ENCODE measurements at places on chromosomes 4 and X. TPM values are rescaled to one million over a fixed set of nuclear protein-coding genes. Genes with fewer than 3 reads are reported as not detected.
A peak's percentile ranks its signal among the peaks of the same experiment; 100 is the strongest.

DNA sequence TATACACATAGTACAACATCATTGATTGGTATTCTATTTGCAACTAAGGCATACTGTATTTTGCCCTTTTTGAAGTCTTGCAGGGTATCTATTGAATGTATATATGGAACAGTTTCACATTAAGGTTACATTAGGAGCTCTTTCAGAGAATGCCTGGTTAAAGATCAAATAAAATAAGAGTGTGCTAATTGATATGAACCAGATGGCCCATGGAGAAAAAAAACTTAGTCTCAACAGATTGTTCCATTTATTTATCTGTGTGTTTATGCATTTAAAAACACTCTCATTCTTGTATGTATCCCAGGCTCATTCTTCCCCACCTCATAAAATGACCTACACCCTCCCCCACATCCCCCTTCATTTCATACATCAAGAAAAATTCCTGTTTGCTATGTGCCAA, 35.2 kb upstream of the GRIA2 start:
- H3K27ac ChIP-seq, result no peak overlapping the region
- H3K4me1 ChIP-seq, result no peaks in the 10 kb centered on the region
- H3K36me3 ChIP-seq, result no peaks in the 10 kb centered on the region
- no peak overlapping the region for H3K4me3 ChIP-seq

Gene SHROOM3
- total RNA-seq, result 1.9 TPM

GRCh38 chr4:145756244-145756643, 76.3 kb downstream of the C4orf51 start:
- no peak for DNase-seq
- H3K27me3 ChIP-seq, result peaks cover 8% of the 10 kb centered on the region
- H3K4me1 ChIP-seq, result no peaks in the 10 kb centered on the region
- no peak overlapping the region for H3K4me3 ChIP-seq
- no peak overlapping the region for H3K27ac ChIP-seq
- no peaks in the 10 kb centered on the region for H3K36me3 ChIP-seq

Gene HSFX4
- not detected for total RNA-seq

Gene AFM
- total RNA-seq, result not detected

- peaks cover 15% of the 10 kb centered on the region for H3K36me3 ChIP-seq
- peak overlapping the region; percentile 92 for H3K27ac ChIP-seq
- peaks cover 2% of the 10 kb centered on the region for H3K27me3 ChIP-seq
- peak; percentile 50 for DNase-seq
- peaks cover 28% of the 10 kb centered on the region for H3K4me1 ChIP-seq
These were observed 29.2 kb downstream of the METAP1 start for GRCh38 chr4:99024481-99025275.

GRCh38 chr4:20283039-20283438, 31.3 kb downstream of the SLIT2 start:
- H3K4me1 ChIP-seq, result peaks cover 8% of the 10 kb centered on the region
- no peaks in the 10 kb centered on the region for H3K36me3 ChIP-seq
- H3K27me3 ChIP-seq, result peaks cover 4% of the 10 kb centered on the region
- no peak overlapping the region for H3K27ac ChIP-seq
- DNase-seq, result no peak
